Activated T-helper 1 cell treated with anti-CD3 and anti-CD28 coated beads, Interleukin-2, amount 50 U/mL, for 16 hours (primary cell): ENCODE measurements at places on chromosomes 1 and 21.

DNA sequence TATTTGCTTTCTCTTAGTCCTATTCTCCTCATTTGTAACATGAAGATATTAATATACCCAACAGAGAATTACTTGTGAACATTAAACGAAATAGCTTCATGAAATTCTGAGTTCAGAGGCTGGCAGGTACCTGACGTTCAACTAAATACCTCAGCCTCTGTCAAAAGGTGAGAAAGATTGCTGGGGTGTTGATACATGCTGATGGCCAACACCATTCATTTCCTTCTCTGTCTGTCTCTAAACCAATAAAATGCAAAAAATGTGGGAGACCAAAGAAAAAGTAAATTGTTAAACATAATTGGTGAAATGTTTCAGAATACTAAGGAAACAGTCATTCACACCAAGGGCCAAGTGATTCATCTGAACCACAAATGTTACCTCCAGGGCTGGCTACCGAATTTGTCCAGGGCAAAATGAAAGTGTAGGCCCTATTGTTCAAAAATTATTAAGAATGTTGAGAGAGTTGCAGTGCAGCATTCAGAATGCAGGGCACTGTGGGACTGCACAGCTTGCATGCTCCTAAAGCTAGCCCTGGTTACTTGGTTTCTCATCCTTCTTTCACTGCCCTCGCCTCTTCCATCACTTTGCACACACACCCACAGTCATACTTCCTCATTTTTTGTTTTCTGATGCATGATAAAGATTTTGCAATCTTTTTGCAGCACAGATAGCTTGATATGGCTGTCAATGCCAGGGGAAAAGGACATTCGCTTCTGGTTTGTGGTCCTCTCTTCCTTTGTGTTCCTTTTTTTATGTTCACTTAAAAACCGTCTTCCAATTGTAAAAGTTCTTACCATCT, 414.3 kb upstream of the NR5A2 start:
- DNase-seq = no peak

DNA sequence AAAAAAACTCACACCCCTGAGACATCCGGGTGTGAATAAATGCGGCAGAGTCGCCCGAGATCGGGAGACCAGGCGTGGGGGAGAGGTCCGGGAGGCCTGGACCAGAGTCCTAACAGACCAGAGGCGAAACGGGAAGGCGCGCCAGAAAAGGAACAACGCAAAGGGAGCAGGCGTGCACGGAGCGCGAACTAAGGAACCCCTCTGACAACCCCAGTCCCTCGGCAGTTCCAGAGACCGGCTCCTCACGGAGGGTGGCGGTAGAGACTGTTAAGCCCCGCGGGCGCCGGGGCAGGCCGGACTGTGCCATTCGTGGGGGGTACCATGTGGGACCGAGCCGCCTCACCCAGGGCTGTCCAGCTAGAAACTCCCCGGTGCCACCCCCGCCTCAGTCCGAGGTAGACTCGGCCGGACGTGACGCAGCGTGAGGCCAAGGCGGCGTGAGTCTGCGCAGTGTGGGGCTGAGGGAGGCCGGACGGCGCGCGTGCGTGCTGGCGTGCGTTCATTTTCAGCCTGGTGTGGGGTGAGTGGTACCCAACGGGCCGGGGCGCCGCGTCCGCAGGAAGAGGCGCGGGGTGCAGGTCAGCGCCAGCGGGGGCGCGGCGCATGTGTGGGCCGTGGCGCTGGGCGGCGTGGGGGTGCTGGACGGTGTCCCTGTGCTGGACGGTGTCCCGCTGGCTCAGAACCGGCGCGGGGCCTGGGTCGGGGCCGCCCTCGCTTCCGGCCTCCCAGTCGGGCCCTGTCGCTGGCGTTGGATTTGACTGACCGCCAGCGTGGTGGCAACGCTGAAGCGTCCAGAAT, at the start of gene PARK7:
Gene PARK7 (plus strand): TSS at position 496 of the 798 bp plus-strand sequence. CDS start 1,075 bp downstream, outside the sequence.
- peak; percentile 100 for DNase-seq

DNA sequence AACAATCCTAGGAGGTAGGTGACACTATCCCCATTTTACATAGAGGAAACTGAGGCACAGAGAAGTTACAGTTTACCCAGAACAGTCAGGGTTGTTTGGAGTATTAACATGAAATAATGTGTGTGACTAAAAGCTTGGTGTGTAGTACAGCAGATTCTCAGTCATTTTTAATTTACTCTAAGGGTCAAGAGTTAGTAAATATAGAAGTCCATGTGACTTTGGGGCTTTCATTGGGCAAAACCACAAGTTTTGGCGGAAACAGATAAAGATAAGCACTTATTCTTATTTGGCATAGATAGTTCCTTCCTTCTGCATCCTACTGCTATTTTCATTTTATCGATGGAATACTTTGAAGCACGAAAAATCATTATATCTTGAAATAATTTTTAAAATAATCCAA, 128.5 kb downstream of the DNM3 start:
- no peak for DNase-seq

DNA sequence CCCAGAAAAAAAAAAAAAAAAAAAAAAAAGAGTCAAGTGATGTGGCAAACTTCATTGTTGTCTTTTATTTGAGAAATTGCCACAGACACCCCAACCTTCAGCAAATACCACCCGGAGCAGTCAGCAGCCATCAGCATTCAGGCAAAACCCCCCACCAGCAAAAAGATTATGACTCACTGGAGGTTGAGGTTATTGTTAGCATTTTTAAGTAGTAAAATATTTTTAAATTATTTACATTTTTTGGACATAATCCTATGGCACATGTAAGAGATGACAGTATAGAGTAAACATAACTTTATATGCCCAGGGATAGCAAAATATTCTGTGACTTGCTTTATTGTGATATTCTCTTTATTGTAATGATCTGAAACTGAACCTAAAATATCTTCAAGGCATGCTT, 95.6 kb downstream of the CENPF start:
- DNase-seq = no peak

- DNase-seq = no peak
These were observed 432.3 kb downstream of the DPYD start for GRCh38 chr1:97488530-97488929.

DNA sequence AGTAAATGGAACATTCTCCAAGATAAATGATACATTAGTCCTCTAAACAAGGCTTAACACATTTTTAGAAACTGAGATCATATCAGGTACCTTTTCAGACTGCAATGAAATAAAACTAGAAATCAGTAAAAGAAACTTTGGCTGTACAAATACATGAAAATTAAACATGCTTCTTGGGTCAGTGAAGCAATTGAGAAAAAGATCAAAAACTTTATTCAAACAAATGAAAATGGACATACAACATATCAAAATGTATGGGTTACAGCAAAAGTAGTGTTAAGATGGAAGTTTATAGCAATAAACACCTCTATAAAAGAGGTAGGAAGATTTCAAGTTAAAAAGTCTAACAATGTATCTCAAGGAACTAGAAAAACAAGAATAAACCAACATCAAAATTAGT, 598.5 kb downstream of the SMYD3 start:
- no peak for DNase-seq

- no peak for DNase-seq
These were observed 35.0 kb upstream of the ATP2B4 start for GRCh38 chr1:203591626-203592025.

- DNase-seq = no peak
These were observed 9.7 kb downstream of the SOAT1 start for GRCh38 chr1:179303200-179303785.

DNA sequence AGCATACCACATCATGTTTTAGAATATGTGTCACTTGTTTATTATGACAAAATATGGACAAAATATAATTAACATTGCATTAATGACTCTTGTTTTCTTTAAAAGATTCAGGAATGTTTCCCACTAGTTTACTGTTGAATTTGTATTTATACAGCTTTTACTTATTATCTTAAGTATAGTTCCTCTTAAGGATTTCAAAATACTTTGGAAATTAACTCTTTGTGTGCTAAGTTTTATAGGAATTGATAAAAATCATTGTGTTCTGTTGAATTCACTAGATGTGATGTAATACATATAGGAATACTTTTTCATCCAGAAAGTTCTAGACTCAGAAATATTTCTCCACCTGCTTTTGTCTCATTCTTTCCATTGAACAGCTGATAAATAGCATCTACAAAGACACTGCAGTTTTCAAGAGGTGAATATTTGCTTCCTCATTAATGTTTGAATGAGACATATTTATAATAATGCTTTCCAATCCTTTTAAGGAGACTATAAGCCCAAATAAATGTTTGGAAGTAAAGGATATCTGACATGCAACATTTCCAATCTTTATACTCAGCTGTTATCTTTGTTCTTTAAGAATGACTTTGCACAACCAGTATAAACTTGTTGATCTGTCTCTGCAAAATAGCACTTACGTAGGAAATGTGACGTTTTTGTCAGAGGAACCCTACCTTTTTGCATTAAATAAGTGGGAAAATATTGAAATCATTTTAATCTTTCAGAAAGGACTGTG, 38.4 kb upstream of the SAMSN1 start:
- DNase-seq = no peak

GRCh38 chr1:52153010-52153409, 11.1 kb downstream of the ZFYVE9 start:
- no peak for DNase-seq

DNA sequence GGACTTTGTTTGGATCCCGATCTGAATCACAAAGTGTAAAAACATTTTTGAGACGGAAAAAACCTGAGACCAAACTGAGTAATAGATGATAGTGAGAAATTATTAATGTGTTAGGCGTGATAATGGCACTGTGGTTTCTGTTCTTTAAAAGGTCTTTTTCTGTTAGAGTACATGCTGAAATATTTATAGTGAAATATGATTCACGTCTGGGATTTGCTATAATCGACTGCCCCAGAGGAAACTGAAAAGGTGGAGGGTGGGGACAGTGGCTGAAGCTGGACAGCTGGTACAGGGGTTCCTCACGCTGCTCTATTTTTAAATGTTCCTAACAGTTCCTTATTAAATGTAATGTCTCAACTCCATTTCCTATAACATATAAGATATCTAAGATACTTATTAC, 11.2 kb downstream of the URB1 start:
- no peak for DNase-seq

GRCh38 chr1:10189659-10190058, 20.7 kb upstream of the KIF1B start:
- DNase-seq = no peak

- no peak for DNase-seq
These were observed 15.5 kb upstream of the DISC1 start for GRCh38 chr1:231611111-231611510.

DNA sequence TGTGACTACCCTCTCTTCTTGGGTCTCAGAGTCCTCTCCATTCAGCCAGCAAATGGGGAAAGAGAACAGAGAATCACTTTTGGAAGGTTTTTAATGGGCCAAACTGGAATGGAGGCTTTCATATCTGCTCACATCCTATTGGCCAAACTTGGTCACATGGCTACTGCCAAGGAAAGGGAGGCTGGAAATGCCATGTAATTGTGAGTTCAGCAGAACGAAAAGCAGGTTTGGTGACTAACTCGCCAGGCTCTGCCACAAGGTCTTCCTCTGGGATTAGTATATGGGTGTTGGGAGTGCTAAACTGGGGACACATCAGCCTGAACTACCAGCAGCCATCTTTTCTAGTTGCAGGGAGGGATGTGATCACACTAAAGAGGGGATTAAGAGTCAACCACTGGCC, 19.2 kb downstream of the RD3 start:
- DNase-seq = no peak

DNA sequence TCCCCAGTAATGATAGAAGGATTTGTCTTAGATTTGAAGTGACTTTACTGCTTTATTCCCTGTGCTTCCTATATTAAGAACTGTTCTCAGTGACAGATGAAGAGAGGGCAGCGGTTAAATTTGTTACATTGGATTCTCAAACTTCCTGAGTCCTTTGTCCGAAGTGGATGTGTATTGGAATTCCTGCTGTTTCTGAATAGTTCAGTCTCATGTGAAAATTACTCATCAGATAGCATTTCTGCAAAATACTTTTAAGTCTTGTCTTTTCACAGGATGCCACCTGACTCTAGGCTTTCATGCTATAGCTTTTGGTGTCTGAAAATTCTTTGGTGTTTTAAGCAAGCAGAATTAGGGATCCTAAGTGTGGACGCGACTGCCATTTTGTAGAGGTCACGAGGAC, 83.6 kb downstream of the PRDM2 start:
- DNase-seq = no peak

- DNase-seq = no peak
These were observed 59.6 kb downstream of the KCNAB2 start for GRCh38 chr1:6105218-6105679.

GRCh38 chr1:158509471-158510156, 37.6 kb downstream of the OR10R2 start:
- no peak for DNase-seq

- no peak for DNase-seq
These were observed 25.5 kb upstream of the IL10 start for GRCh38 chr1:206797534-206798383.

DNA sequence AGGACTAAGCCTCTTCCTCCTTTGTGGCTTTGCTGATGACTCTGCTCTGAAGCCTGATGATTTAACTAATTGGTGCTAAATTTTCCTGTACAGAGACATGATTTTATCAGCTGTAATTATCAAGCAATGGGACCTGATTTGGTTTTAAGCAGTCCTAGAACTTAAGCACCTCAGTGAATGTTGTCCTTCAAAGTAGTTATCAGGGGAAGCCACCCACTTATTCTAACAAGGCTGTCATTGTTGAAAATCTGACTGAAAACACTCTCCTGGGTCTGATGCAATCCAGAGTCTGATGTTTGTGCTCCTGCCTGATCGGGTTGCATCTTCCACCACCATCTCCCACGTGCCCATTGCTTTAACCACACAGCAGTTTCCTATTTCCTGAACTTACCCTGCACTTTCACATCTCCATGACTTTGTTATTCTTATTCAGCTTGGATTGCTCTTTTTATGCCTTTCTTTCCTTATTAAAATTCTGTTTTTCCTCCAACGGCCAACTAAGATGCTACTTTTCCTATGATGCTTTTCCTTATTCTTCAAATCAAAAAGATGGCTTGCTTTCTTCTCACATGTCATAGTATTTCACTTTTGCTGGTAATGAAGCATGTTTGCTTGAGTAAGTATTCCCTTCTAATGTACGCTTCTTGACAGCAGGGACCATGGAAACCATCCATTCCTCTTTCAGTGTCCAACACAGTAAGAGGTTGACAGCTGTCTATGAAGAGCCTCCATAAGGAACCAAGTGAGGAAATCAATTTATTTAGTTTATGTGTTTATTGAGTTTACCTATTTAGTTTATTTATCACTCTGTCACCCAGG, 55.0 kb downstream of the S1PR1 start:
- DNase-seq = peak; percentile 31

DNA sequence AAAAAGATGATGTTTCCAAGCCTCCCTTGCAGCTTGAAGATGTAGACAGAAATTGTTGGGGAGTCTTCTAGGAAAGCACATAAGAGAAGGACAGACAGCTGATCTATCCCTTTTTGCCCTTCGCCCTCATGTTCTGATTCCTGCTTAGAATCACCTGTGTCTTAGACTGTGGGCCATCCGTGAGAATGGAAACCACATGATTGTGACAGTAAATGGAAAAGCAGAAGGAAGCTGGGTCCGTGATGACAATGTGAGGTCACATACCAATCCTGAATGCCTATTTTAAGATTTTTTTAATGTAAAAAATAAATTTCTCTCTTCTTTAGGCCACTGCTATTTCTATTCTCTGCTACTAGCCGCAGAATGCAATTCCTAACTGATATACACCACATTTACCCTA, 67.7 kb upstream of the C1orf87 start:
- DNase-seq = no peak

- no peak for DNase-seq
These were observed 473.4 kb downstream of the CAMTA1 start for GRCh38 chr1:7258589-7259135.

GRCh38 chr1:230910755-230911117, 42.4 kb upstream of the C1orf198 start:
- DNase-seq = no peak

GRCh38 chr1:38082769-38083263, 36.2 kb upstream of the POU3F1 start:
- DNase-seq = no peak

GRCh38 chr1:228144993-228145343, 4.8 kb upstream of the GJC2 start:
- no peak for DNase-seq
